Stimulated activated CD8-positive, alpha-beta memory T cell treated with anti-CD3 and anti-CD28 coated beads, Interleukin-4, amount 100 ng/mL, for 4 hours (primary cell): ENCODE measurements at places on chromosomes 13 and 19.

GRCh38 chr19:16263141-16263761 lies 61.4 kb upstream of the KLF2 start:
- DNase-seq: no peak

DNA sequence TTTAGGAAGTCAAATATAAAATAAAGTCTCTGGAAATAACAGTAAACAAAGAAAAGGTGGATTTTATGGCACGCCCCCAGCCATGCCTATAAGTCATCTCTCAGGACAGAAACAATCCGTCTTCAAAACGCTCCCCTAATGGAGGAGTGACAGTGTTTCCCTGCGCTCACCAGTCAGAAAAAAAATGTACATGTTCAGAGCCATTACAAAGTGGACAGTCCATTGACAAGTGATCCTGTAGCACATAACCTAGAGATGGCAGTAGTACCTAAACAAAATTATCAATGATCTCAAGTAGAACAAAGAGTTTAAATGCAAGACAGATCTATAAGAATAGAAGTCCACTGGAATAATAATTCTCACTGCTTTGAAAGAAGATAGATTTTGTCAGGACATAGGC lies 891.7 kb upstream of the MIR17HG start:
- no peak for DNase-seq

- no peak for DNase-seq
Observed at GRCh38 chr13:106331116-106331515, 204.3 kb downstream of the EFNB2 start.

- DNase-seq: no peak
Observed at GRCh38 chr13:85985797-85986196, 186.6 kb upstream of the SLITRK6 start.

- no peak for DNase-seq
Observed at GRCh38 chr13:76160506-76160905, 524.4 kb downstream of the LMO7 start.

DNA sequence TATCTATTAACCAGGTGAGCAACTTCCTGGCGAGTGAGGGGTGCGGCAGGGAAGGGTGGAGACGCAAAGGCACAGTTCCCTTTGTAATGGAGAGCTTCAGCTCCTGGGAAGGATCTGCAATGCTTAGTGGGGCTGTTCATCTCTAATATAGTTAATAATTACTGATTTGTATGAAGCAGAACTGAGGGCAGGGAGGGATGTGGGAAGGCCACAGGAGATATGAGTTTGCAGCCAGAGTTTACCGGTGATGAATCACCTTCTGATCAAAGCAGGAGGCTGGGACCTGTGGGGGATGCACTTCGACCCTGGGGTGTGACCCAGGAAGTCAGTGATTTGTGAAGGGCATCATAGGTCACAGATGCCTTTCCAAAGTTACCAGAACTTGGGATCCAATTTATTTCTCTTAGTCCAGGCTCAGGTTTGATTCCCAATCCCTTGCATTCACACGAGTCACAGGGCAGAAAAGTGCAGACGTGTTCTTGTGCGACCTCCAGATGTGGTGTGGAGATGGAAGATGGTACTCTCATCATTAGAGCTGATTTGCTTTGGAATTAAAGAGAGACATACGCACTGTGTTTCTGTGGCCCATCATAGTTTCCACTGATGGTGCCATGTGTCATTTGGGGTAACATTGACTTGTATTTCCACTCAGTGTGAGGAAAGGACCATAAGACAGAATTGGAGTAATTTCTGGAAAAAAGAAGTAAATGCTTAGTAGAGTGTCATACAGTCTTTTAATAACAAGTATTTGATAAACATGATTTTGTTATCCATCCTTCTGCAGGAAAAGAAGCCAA lies 55.0 kb downstream of the LRCH1 start:
- no peak for DNase-seq

DNA sequence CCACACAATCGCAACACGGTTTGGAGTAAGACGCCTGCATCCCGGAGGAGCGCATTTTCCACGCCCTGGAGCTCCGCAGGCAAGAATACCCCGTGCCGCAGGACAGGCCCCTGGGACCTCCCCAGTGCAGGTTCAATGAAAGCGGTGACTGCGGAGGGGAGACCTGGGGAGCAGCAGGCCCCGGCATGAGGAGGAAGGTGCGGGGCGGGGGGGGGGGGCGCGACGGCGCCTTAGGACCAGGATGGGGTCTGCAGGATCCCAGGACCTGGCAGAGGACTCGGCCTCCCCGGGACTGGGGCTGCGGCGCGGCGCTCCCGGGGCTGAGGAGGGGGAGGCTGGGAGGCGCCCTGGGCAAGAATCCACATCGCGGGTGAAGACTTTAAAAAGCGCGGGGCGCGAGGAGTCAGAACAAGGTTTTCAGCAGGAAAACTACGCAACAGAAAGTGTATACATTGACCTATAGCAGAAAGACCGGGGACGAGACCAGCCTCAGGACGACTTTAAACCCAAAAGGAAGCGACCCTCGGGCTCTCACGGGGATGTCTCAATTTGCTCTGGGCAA lies 432 bp downstream of the ZNF611 start:
- no peak for DNase-seq

- DNase-seq: no peak
Observed at GRCh38 chr13:112616586-112617362, 28.8 kb upstream of the TUBGCP3 start.

DNA sequence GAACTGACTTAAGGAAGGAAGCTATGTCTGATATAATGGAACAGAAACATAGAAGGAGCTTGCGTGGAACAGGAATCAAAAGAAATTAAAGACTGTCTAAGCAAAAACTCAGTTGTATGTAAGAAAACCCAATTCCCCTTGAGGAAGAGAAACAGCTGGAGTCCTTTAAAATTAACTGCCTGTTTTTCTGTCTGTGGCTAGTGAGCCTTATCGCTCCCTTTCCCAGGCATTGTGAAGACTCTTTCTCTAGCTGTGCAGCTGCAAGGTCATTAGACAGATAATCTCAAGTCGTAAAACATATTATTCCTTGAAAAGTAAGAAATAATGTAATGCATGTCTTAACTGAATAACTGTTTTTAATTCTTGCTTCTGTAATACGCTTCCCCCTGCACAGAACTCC lies 39.7 kb upstream of the IGSF23 start:
- no peak for DNase-seq

GRCh38 chr19:45705115-45705514 lies 12.6 kb downstream of the QPCTL start:
- DNase-seq: no peak

DNA sequence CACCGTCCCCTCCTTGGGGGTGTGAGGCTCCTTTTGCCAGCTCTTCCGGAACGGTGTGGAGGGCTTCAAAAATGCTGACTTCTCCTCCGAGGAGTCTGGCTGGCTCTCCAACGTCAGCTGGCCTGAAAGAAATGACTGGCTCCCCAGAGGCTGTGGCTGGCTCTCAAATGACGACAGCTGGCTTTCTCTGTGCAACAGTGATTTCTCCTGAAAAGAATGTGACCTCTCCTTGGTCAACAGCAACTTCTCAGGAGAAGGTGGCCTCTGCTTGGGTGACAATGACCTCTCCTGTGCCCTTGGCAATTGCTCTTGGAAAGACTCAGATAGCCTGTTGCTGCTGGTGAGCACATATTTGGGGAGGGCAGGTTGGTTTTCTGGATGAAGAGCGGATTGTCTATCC lies 29.2 kb downstream of the ONECUT3 start:
- no peak for DNase-seq

GRCh38 chr13:46949211-46949610 lies 52.4 kb upstream of the HTR2A start:
- DNase-seq: no peak

DNA sequence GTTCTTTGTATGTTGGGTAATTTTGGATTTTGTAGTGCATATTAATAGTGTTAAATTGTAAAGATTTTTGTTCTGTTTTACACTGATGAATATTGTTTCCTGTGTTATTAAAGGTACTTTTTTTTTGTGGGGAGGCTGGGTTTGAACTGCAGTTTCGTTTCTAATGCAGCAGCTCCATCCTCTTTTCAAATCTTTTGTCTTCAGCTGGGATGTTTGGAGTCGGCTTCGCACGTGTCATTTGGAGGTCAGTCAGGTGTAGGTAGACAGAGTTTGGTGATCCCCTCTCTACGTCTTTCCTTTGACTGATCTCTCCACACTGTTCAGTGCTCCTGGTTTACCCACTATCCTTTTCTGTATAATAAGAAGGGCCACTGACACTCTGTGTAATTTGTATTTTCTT lies 30.3 kb downstream of the TDRD3 start:
- no peak for DNase-seq

GRCh38 chr19:28883241-28883693 lies 329.7 kb downstream of the UQCRFS1 start:
- DNase-seq: no peak

- DNase-seq: no peak
Observed at GRCh38 chr13:98910501-98910951, 67.3 kb downstream of the DOCK9 start.

GRCh38 chr19:12647490-12648071 lies 19.0 kb downstream of the MAN2B1 start:
- no peak for DNase-seq

DNA sequence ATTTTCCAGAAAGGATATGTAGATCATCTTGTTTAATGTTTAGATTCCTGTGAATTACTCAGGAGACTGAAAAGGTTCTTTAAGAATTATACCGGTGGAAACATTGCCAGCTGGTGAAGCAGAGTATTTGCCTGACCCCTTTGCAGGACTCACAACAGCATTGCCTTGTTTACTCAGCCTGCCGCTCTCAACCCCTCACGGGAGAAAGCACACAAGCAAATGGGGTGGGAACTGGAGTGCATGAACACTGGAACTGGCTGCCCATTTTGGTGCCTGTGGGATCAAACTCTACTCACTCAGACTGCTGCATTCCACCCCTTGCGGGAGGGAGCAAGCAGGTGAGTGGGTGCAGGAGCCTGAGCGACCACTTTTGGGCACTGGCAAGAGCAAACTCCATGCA lies 804.7 kb upstream of the SLITRK1 start:
- no peak for DNase-seq

- no peak for DNase-seq
Observed at GRCh38 chr19:4965061-4965460, 3.9 kb upstream of the KDM4B start.

- no peak for DNase-seq
Observed at GRCh38 chr19:29320086-29320485, 107.1 kb upstream of the UQCRFS1 start.

DNA sequence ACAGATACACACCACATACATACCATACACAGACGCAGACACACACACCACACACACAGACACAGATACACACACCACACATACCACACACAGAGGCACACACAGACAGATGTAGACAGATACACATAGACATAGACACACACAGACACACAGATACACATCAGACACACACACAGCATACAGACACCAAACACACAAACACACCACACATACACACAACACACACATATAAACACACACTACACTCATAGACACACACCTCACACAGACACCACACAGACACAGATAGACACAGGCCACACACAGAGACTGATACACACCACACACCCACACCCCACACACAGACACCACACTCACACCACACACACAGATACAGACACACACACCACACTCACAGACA lies 24.9 kb upstream of the SLC7A10 start:
- no peak for DNase-seq

- DNase-seq: no peak
Observed at GRCh38 chr13:26473571-26474230, 83.8 kb upstream of the WASF3 start.

DNA sequence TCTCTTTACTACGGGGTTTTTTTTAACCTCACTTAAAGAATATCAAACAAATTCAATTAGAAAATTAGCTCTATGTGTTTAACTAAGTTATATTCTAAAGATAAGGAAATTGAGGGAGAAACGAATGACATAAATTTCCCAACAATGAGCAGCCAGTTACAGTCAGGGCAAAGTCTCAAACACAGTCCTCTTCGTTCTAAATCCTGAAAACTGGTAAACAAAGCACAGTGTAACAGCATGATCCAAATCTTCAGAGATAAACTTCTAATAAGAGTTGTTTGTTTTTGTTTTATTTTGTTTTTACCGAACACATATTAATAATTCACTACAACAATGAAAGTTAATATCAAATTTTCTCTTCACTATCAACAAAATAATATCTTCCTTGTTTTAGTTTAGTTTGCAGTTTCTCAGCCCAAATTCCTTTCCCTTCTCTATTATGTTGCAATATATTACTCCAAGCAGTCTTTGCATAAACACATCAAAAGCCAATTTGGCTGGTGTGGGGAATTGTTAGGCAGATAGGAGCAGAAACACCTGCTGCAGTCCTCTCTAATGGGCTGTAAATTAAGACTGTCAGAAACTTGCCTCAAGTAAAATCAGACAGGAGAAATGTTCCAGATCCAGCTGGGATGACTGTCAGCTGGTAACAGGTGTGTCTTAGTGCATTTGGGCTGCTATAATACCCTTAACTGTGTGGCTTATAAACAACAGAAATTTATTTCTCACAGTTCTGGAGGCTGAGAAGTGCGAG lies 106.5 kb upstream of the SGCG start:
- no peak for DNase-seq

DNA sequence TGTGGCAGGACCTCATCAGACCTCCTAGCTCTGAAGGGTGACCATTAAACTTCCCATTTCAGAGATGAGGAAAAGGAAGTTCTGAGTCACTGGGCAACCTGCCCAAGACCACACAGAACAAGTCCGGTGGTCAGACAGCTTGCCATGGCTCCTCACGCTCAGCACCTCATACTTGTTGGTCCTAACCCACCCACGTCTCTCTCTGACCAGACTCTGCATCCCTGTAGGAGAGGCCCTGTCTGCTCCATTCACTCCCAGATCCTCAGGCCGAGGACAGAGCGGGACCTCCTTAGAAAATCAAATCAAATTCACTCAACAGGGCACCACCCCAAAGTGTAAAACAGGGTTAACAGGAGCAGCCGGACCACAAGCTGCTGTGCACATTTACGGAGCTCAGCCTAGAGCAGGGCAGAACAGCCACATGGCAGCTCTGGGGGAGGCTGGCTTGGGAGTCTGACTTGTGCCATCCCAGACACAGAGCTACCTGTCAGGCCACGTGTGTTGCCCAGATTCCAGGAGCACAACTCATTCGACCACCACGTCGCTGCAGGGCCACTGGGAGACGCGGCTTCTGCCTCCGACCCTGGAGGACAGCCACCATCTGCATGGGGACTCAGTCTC lies 1.7 kb downstream of the MIER2 start:
- no peak for DNase-seq

GRCh38 chr13:73187106-73187505 lies 128.3 kb downstream of the KLF5 start:
- DNase-seq: no peak

GRCh38 chr13:28406733-28407266 lies 88.1 kb downstream of the FLT1 start:
- DNase-seq: no peak

DNA sequence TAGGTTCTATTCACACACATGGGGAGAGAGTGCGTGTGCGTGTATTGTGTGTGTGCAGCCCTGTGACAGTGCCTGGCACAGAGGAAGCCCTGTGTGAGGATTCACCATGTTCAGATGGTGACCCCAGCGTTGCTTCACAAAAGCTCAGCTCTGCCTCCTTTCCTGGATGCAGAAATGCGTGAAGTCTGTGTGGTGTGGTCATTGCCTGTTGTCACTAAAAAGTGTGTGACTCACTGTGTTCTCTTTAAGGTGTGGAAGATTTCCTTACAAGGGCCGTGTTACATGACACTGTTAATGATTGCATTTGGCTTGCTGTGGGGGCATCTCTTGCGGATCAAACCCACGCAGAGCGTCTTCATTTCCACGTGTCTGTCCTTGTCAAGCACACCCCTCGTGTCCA lies 19.5 kb upstream of the DCUN1D2 start:
- no peak for DNase-seq

- DNase-seq: no peak
Observed at GRCh38 chr19:29079356-29080032, 133.5 kb downstream of the UQCRFS1 start.

- DNase-seq: no peak
Observed at GRCh38 chr13:101080616-101081015, 335.7 kb downstream of the NALCN start.
